ENCODE measurements at places on chromosomes 4 and X.
A peak's percentile ranks its signal among the peaks of the same experiment; 100 is the strongest.

GRCh38 chr4:16262188-16262587, 35.9 kb upstream of the TAPT1 start:
- peak; percentile 85 for DNase-seq

GRCh38 chr4:108483079-108483478, 137.3 kb upstream of the RPL34 start:
- DNase-seq: no peak

DNA sequence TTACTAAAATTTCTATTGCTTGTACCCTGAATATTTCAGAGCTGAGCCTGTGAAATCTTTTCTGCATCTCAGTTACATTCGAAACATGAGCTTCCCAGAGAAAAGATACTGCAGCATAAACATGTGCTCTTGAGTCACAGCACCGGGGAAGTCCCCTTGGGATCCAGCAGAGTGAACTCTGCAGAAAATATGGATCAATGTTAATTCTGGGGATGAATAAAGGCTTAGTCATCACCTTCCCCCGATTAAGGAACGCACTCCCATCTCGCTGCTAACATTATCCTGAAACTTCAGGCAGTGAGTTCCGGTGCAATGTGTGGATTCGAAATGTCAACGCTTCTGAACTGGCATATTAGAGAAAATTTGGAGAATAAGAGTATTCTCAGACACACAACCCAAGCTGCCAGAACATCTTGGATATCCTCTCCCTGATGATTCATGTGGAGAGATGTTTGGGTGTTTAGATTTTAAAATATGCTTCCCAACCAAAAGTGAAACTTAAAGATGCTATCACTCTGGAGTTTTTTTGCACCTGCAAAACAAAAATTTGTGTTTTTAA, 90.8 kb downstream of the IRF2 start:
- DNase-seq: no peak

DNA sequence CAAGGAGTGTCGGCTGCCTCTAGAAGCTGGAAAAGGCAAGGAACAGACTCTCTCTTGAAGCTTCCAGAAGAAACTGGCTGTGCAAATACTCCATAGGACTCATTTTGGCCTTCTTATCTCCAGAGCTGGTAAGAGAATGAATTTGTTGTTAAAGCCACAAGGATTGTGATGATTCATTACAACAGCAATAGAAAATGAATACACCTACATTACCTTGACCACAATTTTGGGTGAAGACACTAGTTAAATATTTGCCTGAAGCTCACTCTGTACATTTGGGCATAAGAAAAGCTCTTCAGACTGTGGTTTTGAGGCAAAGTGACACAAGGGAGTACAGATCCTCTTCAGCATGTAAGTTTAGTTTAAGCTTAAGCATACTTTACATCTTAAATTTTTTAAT, 134.5 kb upstream of the TLL1 start:
- DNase-seq: no peak

GRCh38 chrX:149313871-149314371, 191.2 kb downstream of the IDS start:
- no peak for DNase-seq

GRCh38 chr4:73573794-73574528, 46.3 kb downstream of the RASSF6 start:
- DNase-seq: peak; percentile 87

GRCh38 chr4:33104273-33104672, 2384.1 kb downstream of the PCDH7 start:
- DNase-seq: no peak

DNA sequence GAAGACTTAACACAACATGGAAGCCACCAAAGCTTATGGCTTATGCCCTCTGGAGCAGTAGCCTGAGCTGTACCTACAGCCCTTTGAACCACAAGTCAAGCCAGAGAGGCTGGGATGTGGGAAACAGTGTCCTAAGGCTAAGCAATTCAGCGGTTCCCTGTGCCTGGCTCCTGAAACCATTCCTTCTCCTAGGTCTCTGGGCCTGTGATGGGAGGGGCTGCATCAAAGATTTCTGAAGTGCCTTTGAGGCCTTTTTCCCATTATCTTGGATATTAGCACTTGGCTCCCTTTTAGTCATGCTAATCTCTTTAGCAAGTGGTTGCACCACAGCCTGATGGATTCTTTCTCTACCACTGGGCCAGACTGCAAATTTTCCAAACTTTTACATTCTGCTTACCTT, 140.5 kb upstream of the NUDT10 start:
- DNase-seq: no peak

DNA sequence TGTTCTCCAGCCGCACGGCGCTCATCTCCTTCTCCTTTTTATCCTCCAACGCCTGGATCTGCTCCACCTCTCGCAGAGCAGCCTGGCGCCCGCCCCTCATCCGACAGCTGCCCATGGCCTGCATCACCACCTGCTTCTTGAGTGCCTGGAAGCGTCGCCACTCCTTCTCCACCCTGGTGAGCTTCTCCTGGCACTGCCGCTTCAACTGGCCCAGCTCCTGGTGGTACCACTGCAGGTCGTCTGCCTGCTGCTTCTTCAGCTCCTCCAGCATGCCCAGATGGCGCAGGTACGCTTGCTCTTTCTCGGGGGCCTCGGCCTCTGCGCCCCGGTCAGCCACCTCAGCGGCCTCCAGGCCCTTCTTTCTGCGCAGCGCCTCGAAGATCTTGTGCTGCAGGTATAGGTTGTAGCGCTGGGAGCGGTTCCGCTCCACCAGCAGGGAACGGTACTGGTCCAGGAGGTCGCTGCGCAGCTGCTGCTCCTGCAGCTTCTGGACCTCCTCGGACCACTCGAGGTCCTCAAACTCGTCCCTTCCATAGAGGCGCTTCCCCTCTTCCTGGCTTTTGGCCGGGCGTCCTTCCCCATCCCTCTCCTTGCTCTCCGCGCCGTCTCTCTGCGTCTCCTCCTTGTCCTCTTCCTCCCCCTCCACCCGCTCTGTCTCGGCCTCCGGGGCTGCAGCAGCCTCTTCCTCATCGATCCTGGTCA, 1.2 kb upstream of the TADA2B start:
- DNase-seq: no peak

DNA sequence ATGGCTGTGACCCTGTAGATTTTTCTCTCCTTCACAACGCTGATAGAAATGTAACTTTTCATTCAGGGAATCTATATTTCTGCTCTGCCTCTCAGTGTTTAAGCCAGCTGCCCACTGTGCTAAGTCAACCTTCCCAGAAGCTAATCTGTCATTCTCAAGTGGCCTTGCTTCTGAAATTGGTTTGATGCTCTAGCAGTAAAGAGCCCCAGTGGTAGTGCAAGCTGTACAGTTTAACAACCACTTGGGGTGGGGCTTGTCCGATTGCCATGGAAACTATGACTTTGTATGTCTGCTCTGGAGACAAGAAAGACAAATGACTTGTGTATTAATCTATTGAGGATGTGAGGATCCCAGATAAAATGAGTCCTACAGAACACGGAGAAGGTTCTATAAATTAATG, 620.9 kb upstream of the GALNT7 start:
- DNase-seq: no peak

DNA sequence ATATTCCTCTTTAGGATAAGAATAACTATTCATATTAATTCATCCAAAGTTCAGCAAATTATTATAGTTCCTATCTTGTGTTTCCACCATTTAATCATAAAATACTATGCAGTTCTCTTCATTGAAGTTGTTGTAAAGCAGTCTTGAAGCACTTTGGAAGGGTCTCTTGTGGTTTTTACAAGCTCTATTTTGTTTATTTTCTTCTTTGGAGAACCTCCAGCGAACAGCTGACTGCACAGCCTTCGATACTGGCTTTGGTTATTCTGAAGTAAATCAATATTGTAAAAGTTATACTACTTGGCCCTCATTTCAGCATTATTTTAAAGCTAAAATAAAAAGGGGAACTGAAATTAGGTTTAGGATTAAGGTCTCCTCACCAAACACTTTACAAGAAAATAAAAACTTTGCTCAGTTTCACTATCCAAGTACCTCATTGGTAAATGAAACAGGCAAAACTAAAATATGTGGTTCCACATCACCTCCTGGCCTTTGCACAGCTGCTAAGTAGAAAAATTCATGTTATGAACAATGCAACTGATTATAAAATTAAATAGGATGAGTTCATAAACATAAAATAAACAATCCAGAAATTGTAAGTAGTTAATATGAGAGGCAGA, 1629.2 kb upstream of the ADGRL3 start:
- peak; percentile 72 for DNase-seq

DNA sequence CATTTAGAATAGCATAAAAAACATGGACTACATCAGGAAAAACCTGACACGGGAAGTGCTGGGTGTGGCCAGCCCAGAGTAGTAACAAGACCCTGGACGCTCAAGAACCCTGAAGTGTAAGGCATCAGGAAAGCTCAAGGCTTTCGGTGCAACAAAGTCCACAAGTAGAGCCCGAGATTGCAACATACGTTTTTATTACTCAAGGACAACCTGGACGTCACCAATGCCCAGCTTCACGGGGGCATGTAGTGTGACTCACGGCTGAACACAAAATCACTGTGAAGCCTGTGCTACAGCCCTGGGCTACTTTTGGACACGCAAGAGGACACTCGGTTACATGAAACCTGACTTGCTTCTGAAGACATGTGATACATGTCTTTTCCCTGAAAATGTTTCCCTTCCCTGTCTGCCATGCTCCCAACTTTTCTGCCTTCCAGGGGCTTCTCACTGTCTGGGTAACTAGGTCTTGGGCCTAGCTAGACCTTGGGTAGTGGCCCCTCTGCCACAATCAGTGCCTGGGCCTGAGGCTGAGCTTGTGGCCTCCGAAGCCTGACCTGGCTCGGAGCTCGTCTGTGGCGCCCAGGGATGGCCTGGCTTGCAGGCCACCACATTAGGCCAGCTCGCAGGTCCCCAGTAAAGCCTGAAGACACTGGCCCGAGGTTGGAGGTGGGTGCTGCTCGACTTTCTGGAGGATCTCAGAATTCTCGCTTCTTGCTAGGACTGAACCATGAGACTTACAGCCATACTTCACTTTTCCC, 9.2 kb downstream of the IRAK1 start:
- DNase-seq: no peak

- DNase-seq: no peak
Measured at GRCh38 chrX:12301288-12301687, 163.0 kb downstream of the FRMPD4 start.

DNA sequence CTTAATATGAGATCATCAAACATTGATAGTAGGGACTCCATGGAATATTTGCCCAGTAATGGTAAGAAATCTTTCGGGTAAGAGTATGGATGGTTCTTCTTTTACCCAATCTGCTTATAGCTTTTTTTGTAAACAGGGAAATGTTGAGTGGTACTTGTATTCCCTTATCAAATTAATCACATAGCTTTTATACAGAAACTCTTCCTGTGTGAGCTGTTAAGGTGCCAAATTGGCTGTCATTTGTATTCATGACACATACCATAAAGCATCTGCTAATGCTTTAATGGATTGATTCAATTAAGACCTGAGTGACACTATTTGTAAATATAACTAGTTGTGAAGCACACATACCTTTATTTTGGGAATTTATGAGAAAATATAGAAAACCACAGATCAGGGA, 34.2 kb downstream of the KLF3 start:
- no peak for DNase-seq

DNA sequence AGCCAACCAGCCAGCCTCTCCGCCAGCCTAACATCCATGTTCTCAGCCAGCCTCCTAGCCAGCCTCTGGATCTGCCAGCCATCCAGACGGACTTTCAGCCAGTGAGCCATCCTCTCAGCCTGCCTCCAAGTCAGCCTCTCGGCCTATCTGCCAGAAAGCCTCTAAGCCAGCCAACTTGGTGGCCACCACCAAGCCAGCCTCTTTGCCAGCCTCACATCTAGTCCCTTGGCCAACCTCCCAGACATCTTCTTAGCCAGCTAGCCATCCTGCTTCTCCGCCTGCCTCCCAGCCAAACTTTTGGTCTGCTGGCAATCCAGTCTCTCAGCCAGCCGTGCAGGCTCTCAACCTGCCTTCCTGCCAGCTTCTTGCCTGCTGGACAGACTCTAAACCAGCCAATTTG, 16.4 kb upstream of the ARAP2 start:
- DNase-seq: no peak

DNA sequence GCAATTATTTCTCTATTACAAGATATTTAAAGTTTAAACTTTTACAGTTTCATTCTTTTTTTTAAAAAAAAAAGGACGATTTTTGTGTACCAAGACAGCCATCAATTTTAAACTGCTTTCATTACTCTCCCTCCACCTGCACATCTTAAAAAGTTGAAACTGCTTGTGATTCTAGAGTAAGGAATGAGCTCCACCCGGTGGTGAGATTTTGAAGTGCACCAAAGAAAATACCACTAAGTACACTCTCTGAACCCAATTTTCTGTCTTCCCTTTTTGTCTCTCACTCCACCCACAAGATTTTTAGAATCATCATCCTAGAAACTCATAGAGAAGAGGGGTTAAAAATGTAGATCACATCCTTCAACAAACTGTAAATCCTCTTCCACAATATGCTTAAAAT, 91.3 kb upstream of the WDR44 start:
- DNase-seq: peak; percentile 63

- DNase-seq: no peak
Measured at GRCh38 chr4:56870946-56871345, 36.8 kb upstream of the REST start.

DNA sequence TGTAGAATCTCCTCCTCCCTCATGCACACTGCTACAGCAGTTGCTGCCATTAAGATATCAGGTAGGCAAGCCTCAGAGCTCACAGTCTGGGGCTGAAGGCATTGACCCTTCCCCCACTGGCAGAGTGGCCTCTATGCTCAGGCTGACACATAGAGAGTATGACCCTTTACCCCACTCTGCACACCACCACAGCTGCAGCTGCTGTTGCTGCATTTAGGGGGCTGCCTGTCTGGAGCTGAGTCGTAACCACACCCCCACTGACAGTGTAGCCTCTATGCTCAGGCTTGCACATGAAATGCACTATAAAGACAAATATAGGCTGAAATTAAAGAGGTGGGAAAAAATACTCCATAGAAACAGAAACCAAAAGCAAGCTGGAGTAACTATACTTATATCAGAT, 289.3 kb upstream of the PABPC4L start:
- no peak for DNase-seq

GRCh38 chr4:86815653-86816052, 33.5 kb downstream of the SLC10A6 start:
- no peak for DNase-seq

Measured in NAMALWA (cell line).